ENCODE measurements at places on chromosomes 5 and 9. TPM values are rescaled to one million over a fixed set of nuclear protein-coding genes. Genes with fewer than 3 reads are reported as not detected.

GRCh38 chr5:113029614-113030013, 53.0 kb downstream of the DCP2 start:
- peaks cover 12% of the 10 kb centered on the region for H3K36me3 ChIP-seq
- H3K4me3 ChIP-seq, result no peak overlapping the region
- no peaks in the 10 kb centered on the region for H3K4me1 ChIP-seq
- H3K27me3 ChIP-seq, result no peaks in the 10 kb centered on the region

DNA sequence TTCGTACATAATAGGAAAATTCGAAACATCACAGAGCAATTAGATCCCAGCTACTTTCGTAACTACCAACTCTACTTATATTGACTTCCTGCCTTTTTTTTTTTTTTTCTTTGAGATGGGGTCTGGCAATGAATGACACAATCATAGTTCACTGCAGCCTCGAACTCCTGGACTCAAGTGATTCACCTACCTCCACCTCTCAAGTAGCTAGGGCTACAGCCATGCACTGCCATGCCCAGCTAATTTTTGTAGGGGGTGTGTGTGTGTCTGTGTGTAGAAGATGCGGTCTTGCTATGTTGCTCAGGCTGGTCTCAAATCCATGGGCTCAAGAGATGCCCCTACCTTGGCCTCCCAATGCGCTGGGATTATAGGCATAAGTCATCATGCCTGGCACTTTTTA, 5.8 kb upstream of the PAIP2 start:
- no peak overlapping the region for H3K27ac ChIP-seq
- H3K4me1 ChIP-seq, result no peaks in the 10 kb centered on the region
- no peaks in the 10 kb centered on the region for H3K27me3 ChIP-seq
- H3K36me3 ChIP-seq, result peaks cover 71% of the 10 kb centered on the region
- DNase-seq, result no peak

The SIMC1 gene
- total RNA-seq, result 31.8 TPM

The PLCXD3 gene
- total RNA-seq, result not detected

- H3K4me3 ChIP-seq, result no peak overlapping the region
- H3K27me3 ChIP-seq, result peaks cover 20% of the 10 kb centered on the region
- H3K4me1 ChIP-seq, result peaks cover 8% of the 10 kb centered on the region
- H3K36me3 ChIP-seq, result peaks cover 17% of the 10 kb centered on the region
- DNase-seq, result no peak
Measured at GRCh38 chr5:134110382-134110781, 4.1 kb upstream of the TCF7 start.

DNA sequence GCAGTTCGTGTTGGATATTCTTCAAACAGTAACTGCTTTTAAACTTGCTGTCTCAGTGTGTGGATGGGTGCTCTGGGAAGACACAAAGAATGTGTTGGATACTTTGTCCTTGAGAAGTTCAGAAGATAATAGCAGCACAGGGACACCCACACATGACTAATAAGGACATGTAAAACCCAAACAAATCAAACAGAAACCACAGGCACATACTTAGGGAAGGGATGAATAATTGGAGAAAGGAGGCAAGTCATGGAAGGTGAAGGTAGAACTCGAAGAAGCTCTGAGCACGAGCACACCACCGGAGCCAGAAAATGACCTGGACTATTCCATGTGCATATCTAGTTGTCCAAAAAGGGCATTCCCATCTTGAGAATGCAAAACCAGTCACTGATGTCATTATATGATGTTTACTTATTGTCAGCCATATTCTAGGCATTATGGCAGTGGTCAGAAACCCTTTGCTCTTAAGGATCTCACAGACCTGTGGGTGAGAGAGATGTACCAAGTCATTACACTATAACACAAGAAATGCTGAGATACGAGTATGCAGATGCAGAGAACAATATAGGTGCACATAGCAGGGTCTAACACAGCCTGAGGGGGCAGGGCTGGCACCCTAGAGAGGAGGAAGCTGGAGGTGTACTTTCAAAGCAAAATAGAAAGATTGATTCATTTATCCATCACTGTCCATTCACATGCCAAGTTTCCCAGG, 152.9 kb downstream of the PIK3R1 start:
- no peak overlapping the region for H3K4me3 ChIP-seq
- no peak overlapping the region for H3K27ac ChIP-seq
- DNase-seq, result no peak

The SIL1 gene
- 45.8 TPM for total RNA-seq

The SLC36A3 gene
- total RNA-seq, result not detected

DNA sequence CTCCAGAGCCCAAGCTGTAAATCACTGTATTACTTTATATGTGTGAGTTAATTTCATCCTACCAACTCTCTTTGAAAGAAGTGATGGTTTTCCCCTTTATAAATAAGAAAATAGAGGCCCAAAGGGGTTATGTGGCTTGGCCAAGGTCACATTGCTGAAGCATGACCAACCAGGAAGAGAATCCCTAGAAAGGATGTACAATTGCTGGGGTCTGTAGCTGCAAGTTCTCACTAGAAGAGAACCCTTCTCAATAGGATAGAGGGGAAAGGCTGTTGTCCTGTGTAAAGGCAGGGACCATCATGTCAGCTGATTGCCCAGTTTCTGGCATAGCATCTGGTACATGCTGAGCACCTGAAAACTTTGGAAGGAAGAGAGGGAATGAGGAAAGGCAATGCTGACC, 39.0 kb upstream of the FAT2 start:
- DNase-seq, result no peak
- no peak overlapping the region for H3K27ac ChIP-seq
- H3K4me1 ChIP-seq, result peaks cover 11% of the 10 kb centered on the region

DNA sequence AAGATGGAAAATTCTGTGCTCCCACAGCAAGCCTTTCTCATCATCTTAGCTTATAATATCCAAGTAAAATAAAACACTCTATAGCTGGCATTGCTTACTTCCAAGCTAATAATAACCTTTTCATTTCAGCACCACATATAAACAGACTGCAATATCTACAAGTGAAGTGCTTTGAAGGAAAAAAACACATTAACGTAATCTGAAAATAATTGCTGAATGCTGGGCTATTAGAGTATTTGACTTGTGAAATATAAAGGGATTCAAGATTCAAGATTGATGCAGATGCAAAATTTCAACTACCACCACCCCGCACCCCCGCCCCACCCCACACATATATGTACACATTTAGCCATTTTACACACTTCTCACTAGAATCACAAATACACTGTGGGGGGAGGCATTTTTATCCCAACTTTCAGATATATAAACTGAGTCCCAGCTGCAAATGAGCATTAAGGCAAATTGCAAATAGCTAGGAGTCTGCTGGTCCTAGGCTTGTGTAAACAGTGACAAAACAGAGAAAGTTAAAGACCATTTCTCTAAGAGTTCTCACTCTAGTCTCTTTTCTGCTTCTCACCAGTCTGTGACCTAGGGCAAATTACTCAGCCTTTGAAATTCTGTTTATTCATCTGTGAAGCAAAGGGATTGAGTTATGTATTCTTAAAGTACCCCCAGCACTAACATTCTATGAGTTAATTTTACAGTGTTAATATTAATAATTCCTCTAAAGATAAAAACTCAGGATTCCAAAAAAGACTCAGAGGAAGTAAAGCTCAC, 489.4 kb downstream of the PRELID2 start:
- no peak overlapping the region for H3K27ac ChIP-seq
- no peaks in the 10 kb centered on the region for H3K27me3 ChIP-seq
- DNase-seq, result no peak
- H3K4me3 ChIP-seq, result no peak overlapping the region

DNA sequence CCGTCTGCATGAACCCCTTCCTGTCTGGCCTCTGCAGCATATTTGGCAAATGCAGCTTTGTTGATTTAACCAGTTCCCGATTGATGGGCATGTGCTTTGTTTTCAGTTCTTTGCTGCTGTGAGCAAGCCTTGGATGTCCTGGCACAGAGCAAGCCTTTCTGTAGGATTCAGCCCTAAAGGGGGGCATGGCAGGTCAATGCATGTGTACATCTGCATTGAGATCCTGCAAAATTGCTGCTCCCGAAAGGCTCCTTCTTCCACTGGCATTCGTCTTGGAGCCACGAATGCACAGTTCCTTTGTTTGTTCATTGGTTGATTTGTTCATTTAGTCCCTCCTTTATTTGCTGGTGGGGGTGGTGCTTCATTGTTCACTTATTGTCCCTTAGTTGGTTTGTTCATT, 34.8 kb downstream of the COL5A1 start:
- peaks cover 3% of the 10 kb centered on the region for H3K27me3 ChIP-seq
- no peak for DNase-seq
- H3K27ac ChIP-seq, result no peak overlapping the region

The ECM2 gene
- total RNA-seq, result not detected

GRCh38 chr5:106418196-106418595, 1252.5 kb downstream of the EFNA5 start:
- H3K4me1 ChIP-seq, result peaks cover 12% of the 10 kb centered on the region
- no peak overlapping the region for H3K4me3 ChIP-seq
- no peaks in the 10 kb centered on the region for H3K27me3 ChIP-seq
- no peaks in the 10 kb centered on the region for H3K36me3 ChIP-seq
- H3K27ac ChIP-seq, result no peak overlapping the region
- DNase-seq, result no peak

DNA sequence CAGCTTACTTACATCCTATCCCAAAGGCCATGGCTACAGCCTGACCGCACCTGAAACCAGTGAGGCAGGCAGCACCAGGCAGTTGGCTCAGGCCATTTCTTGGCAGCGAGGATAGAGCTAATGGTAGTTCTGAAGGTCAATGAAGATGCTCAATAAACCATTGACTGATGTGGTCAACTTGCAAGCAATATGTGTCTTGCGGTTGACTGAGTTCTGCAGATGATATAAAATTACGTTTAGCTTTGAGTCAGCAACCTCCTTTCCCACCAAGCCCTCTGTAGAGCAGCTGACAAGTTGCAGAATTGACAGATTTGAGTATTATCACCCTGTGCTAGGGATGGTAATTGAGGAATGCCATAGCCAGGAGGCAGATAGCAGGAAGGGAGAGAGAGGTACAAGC, 189.0 kb upstream of the PUM3 start:
- no peak for DNase-seq
- no peak overlapping the region for H3K4me3 ChIP-seq
- H3K27ac ChIP-seq, result no peak overlapping the region
- peaks cover 9% of the 10 kb centered on the region for H3K4me1 ChIP-seq
- H3K36me3 ChIP-seq, result no peaks in the 10 kb centered on the region
- no peaks in the 10 kb centered on the region for H3K27me3 ChIP-seq

DNA sequence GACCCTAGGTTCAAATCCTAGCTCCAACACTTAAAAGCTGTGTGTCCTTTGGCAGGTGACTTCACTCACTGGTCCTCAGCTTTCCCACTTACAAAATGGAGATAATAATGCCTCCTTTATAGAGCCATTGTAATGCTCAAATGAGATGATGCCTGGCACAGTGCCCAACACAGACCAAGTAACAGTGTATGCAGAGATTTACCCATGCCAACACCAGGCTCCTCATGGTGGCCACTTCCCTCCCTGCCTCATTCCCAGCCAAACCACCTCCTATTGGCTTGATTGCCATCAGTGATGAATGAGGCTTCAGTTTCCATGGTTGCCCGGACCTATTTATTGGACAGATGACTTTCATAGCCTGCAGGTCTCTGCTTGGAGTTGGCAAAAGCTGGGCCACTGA, 469.4 kb downstream of the CDK5RAP2 start:
- no peaks in the 10 kb centered on the region for H3K36me3 ChIP-seq
- H3K27ac ChIP-seq, result no peak overlapping the region
- no peaks in the 10 kb centered on the region for H3K4me1 ChIP-seq
- DNase-seq, result no peak
- H3K27me3 ChIP-seq, result peaks cover 43% of the 10 kb centered on the region

- H3K27me3 ChIP-seq, result peaks cover 46% of the 10 kb centered on the region
- H3K27ac ChIP-seq, result no peak overlapping the region
- no peak overlapping the region for H3K4me3 ChIP-seq
- H3K4me1 ChIP-seq, result no peaks in the 10 kb centered on the region
- DNase-seq, result no peak
- no peaks in the 10 kb centered on the region for H3K36me3 ChIP-seq
Measured at GRCh38 chr5:9784231-9784630, 154.1 kb upstream of the TAS2R1 start.

The GALNT12 gene
- 51.2 TPM for total RNA-seq

DNA sequence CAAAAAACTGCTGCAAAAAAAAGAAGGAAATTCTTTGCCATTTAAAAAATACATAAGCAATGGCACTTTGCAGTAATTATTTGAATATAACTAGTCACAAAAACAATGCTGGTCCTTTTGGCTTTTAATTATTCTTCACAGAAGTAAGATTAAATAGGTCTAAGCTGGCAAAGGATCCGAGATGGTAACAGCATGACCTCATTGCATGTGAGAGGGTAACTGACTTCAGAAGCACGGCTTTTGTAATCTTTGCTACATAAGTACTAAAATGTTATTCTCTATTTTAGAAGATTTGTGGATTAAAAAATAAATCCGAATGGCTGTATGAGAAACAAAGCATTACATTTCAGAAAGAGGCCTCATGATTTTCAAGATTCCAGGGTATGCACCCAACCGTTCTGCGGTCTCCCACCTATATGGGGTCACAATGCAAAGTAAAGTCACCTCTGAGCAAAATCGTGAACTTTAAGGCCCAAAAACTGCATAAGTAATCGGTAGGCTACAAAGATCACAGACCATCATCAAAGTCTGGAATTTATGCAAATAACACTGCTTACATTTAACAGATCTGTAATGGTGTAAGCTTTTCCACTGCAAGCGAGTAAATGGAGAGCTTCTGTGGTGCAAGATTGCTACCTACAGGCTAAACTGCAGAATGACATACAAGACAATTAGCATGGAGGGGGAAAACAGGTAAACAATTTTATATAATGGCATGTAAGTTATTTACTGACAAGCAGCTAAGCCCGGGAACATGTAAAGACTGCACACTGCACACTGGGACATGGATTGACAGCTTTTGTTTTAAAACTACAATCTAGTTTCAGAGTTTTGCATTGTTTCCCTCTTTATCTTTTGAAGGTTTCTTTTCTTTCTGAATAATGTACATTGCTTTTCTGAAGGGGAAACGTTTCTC, 231.6 kb downstream of the SLF1 start:
- no peaks in the 10 kb centered on the region for H3K36me3 ChIP-seq
- H3K4me1 ChIP-seq, result no peaks in the 10 kb centered on the region
- no peak overlapping the region for H3K4me3 ChIP-seq
- no peaks in the 10 kb centered on the region for H3K27me3 ChIP-seq
- DNase-seq, result peak; percentile 19

The IFNA21 gene
- total RNA-seq, result not detected

DNA sequence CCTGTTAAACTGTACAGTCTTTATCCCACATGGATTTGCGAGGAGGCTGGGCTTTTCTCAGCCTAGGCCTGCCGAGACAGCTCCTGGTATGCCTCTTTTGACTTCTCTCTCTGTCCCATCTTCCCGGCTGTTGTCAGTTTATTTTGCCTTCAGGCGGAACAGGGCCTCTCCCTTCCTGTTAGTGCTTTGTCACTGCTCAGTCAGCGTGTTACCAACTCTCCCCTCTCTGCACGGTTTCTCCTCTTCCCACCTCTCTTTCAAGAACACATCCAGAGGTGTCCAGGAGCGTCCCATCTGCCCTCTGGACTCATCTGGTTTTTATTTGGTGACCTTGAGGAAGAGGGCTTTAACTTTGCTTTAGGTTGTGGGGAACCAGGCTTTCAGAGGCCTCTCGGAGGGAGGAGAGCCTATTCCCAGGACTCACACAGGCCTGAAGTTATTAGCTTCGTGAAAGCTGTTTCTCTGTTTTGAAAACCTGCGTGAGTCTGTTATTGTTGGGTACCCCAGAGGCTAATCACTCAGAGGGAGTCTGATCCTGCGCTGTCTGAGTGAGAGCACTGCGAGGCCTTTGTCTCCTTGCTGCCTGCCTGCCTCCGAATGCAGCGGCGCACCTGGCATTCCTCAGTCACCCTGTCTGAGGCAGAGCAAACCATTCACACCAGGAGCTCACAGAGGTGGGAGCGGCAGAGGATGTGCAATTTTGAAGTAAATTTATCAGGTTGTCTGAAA, 234.4 kb upstream of the MPDZ start:
- no peaks in the 10 kb centered on the region for H3K27me3 ChIP-seq
- no peak overlapping the region for H3K4me3 ChIP-seq
- H3K27ac ChIP-seq, result no peak overlapping the region
- no peaks in the 10 kb centered on the region for H3K36me3 ChIP-seq

All from Calu3 (cell line).